ENCODE measurements at places on chromosomes 4 and X.

- DNase-seq, result no peak
These were observed 10.8 kb upstream of the HHIP start for GRCh38 chr4:144634978-144635747.

- no peak for DNase-seq
These were observed 157.4 kb downstream of the SPRY1 start for GRCh38 chr4:123553733-123554637.

DNA sequence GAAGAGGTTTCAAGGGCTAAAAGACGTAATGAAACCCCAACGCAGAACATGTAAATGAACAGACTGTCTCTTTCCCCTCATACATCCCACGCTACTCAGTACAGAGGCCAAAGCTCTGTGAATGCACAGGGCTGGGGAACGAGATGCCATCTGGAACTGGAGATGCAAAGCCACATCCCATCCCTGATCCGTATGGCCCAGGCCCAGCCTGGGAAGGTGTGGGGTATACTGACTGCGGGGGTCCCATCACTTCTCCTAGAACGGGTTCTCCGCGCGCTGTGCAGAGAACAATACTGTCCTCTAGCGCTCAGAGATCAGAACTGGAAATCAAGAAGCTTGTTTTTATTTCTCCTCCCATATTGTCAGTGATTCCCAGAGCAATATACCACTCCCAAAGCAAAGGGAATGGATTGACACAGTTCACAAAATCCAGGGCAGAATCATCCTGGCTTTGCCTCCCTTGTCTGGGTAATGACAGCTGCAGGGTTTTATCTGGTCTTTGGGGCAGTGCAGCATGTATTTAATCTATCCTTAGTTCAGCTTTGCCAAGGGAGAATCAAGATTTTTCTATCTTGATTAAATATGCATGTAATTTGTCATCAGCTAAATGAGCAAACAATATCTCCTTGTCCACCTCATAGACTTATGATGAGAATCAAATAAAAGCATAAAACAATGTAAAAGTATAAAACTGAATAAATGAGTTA lies 47.3 kb upstream of the TLR3 start:
- DNase-seq, result no peak

DNA sequence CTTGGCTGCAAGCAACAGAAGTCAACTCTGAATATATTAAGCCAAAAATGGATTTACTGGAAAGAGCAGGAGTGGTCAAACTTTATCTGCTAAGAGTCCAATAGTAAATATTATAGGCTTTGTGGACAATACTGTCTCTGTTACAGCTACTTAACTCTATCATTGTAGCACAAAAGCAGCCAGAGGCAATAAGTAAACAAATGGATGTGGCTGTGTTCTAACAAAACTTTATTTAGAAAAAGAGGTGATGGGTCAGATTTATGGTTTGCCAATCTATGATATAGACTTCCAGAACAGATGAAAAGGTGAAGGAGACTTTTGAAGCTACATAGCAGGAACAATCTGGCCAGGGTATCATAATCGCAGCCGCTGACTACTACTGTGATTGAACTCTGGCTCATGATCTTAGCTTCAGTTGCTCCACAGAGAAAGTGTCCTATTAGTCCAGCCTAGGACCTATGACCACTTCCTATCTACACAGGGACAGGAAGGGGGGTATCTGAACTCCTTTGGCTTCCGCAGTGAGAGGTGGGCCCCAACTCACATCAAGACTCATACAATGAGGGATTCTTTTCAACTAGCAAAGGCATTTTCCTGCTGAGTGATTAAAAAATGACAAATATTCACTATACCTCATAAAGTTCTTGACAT lies 154.9 kb downstream of the ATG4A start:
- no peak for DNase-seq

DNA sequence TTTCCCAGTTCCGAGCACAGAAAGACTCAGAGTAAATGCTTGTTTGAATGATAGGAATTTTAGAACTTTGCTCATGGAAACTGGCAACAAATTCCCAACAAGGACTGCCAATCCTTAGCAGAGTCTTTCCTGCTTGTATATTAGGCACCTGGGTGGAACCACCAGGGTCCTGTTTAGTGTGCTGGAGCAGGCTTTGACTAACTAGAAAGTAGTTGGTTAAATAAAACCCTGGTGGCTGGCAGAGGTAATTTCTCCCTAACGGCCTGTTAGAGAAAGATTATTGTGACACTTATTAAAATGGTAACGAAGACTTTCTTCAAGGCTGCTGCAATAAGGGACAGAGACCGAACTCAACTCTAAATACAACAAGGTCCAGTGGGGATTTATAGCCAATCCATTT lies 103.6 kb upstream of the TEX13D start:
- DNase-seq, result no peak

DNA sequence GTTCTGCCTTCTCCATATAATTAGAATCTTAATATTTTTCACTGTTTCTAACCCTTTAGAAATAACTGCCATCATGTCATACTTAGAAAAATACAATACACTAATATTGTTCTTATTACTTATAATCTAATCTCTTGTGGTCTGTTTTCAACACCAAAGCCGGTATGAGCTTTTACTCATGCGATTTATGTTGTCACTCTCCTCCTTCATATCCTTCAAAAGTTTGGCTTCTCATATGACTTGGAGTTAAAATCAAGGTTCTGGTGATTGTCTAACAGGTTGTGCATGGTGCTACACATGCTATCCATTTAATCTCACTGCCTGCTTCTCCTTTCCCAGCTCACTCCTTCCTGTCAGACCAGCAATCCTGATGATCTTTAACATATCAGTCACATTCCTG lies 1392.9 kb downstream of the ARAP2 start:
- no peak for DNase-seq

- DNase-seq, result peak; percentile 51
These were observed 104.0 kb downstream of the PHEX start for GRCh38 chrX:22135994-22136684.

DNA sequence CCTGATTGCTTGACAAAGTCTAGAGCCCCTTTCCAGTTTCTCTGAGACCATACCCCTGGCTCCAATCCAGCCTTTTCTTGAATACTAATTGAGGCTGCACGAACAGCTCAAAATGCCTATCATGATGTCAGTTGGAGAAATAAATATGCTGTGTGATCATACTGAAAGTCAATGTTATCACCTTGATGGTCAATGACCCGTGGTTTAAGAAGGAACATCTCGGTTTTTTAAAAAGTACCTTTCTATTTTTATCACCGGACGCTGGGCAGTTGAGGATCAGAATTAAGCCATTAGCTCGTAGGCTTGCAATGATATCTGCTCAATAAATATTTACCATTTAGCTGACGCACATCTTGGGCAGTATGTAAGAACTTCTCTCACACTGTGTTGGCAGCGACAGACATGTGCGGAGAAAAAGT lies 852 bp upstream of the WDR44 start:
- DNase-seq, result no peak

DNA sequence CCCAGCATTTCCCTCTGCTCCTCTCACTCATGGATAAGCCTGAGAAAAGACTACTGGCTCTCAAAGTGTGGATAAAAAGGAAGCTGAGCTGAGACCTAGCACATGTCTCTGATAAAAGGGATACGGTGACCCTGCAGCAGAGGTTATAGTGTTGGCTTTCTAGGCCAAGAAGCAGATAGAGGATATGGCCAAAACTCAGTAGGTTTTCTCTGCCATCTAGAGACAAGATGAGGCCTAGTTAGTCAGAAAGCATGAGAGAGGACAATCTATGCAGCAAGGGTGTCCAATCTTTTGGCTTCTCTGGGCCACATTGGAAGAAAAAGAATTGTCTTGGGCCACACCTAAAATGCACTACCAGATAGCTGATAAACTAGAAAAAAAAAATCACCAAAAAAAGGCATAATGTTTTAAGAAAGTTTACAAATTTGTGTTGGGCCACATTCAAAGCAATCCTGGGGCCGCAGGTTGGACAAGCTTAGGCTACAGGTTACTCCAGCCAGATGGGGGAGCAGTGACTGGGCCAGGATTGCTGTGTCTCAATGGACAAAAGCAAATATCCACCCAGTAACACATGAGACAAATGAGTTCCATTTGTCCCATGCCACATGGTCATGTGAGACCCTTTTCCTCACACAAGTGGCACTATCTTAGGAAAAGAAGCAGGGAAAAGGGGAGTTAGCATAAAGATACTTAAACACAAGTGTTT lies 411.4 kb downstream of the INPP4B start:
- DNase-seq, result no peak

DNA sequence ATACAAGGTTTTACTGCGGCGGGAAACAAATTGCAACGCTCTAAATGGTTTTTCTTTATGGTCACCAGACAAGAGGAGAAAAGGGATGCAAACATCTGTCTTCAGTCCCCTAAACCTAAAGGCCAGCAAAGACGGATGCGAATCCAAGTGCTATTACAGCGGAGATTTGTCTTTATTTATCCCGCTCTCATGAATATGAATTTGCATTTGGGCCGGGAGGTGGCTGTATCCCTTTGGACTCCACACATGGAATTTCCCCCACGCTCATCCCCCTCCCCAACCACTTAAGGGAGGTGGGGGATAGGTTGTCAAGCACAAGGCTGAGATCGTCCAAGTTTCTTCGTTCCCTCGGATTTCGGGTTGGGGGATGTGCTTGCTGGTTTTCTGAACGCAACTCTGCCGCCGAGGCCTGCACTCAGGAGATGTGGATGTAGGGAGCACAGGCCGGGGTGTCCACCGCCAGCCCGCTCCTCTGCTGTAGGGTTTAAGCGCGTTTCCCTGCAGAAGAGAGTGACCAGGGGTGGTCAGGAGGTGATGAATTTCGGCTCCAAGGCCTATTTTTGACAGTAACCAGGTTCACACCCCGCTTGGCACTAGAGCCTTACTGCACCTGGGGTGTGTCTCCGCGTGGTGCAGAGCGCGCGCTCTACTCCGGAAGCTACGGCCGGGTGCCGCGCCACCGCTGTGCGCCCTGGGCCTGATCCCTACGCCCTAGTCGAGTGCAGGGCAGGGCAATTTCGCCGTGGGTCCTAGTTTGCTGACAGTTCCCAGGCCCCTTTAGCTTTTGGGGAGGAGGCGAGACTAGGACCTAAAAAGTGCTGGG lies 2.3 kb upstream of the PHOX2B start:
- no peak for DNase-seq

DNA sequence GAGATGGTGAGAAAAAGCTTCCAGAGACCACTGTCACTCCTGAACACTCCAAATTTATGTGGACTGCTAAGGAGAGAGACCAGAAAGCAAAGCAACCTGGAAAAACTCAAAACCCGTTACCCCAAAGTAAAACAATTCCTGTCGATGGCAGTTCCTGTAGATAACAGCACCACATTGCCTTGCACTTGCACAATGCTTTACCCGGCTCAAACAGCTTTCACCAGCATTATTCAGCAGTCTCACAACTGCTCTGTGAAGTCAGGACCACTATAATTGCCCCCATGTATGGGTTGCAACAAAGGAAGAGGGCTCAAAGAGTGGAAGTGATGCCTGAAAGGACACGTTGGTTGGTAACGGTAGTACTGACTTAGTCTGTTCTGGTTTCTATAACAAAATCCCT lies 234.8 kb downstream of the BCOR start:
- no peak for DNase-seq

GRCh38 chr4:150722908-150723362 lies 141.0 kb downstream of the MAB21L2 start:
- no peak for DNase-seq
